ENCODE measurements at places on chromosomes 2 and 18.

GRCh38 chr2:95174031-95174542 is 8.5 kb downstream of the ZNF2 start:
- DNase-seq = no peak

GRCh38 chr2:128596396-128597120 is 277.9 kb upstream of the HS6ST1 start:
- DNase-seq = no peak

DNA sequence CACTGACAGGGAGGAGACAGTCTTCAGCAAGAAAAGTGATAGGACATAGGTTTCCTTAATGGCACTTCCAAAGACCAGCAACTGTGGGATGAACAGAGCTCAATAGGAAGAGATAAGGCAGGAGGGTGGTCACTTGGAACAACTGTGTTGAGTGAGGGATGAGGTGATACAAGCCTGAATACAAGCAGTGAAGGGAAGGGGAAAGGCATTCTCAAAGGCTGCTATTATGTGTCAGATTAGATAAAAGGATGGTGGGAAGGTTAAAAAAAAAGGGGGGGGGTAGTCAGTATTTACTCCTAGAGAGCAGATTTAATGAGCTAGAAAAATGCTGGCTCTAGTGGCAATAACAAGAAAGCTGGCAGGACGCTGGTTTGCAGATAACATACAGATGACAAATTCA is 25.7 kb downstream of the CCBE1 start:
- DNase-seq = no peak

GRCh38 chr2:12554224-12555011 is 162.3 kb upstream of the TRIB2 start:
- no peak for DNase-seq

GRCh38 chr2:218366621-218367414 is 10.2 kb downstream of the CATIP start:
- no peak for DNase-seq

- no peak for DNase-seq
These were observed 636 bp upstream of the IMMT start for GRCh38 chr2:86195808-86196387.

- no peak for DNase-seq
These were observed 35.3 kb downstream of the RAB31 start for GRCh38 chr18:9743200-9744016.

DNA sequence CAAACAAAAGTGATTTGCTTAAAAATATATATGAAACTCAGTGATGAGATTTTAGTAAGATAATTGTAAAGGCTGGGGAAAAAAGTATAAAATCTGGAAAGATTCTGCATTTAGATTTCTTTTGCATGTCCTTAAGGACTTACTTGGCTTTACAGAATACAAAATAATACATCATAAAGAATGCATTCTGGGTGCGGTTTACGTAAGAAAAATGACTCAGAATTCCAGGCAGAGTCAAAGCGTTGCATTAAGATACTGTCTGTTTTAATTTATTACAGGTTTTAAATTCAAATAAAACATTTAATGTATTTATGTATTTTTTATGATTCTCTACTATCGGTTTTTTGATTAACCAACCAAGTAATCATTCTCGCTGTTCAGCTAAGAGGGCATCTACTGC is 178.0 kb downstream of the SH3BP4 start:
- DNase-seq = no peak

GRCh38 chr18:28176698-28176947 is 307 bp downstream of the CDH2 start:
- no peak for DNase-seq

DNA sequence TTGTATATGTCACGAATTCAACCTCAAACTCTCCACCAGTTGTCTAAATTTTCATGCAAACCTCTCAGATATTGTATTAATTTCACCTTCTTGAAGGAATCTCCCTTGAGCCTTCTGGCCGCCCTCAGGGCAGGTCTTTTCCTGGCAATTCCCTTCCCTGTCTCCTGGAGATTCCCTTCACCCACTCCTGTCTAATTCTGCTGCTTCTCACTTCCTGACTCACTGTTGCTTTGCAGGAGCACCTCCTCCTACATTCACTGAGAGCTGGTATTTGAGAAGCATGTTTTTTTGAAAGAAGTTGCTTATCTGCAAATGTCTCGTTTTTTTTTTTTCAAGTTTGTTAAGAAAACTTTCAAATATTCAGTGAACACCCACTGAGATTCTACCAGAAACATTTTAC is 79.9 kb upstream of the OTOS start:
- DNase-seq = no peak

- DNase-seq = peak; percentile 25
These were observed 493.1 kb downstream of the SOCS6 start for GRCh38 chr18:70781860-70782453.

DNA sequence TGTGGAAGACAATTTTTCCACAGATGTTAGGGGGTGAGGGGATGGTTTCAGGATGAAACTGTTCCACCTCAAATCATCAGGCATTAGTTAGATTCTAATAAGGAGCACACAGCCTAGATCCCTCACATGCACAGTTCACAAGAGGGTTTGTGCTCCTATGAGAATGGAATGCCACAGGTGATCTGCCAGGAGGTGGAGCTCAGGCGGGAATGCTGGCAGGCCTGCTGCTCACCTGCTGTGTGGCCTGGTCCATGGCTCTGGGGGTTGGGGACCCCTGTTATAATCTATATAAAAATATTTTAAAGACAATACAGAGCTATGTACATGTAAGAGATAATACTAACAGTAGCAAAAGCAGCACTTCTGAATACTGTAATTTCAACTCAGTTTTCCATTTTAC is 19.2 kb downstream of the CWC22 start:
- no peak for DNase-seq

DNA sequence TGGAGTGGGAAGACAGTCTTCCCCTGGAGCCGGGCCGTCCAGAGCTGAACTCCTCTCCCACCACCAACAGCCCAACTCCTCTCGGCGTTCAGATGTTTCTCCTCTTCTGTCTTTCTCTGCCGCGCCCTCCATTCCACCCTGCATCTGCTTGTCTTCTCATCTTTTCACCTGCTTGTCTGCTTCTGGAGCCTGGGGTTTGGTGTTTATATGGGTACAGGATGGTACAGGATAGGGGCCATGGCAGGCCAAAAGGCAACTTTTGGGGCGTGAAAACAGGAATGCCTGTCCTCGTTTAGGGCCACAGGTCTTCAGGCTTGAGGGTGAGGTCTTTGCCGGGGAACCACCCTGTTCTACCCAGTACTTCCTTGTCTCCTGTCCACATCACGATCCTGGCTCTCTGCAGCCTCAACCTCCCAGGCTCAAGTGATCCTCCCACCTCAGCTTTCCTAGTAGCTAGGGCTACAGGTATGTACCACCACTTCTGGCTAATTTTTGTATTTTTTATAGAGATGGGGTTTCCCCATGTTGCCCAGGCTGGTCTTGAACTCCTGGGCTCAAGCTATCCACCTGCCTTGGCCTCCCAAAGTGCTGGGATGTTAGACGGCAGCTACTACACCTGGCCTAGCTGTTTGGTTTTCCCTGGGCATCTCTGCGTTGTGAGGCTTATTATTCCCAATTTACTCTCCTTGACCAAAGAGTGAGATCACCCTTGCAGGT is 60.8 kb upstream of the REL start:
- no peak for DNase-seq

- no peak for DNase-seq
These were observed 3.0 kb downstream of the NEURL3 start for GRCh38 chr2:96501886-96502810.

All from activated CD8-positive, alpha-beta memory T cell treated with anti-CD3 and anti-CD28 coated beads for 1 hour (primary cell).